ENCODE measurements at places on chromosomes 7 and 10.
A peak's percentile ranks its signal among the peaks of the same experiment; 100 is the strongest.

GRCh38 chr10:59177031-59177797, 771 bp downstream of the PHYHIPL start:
- DNase-seq: no peak

DNA sequence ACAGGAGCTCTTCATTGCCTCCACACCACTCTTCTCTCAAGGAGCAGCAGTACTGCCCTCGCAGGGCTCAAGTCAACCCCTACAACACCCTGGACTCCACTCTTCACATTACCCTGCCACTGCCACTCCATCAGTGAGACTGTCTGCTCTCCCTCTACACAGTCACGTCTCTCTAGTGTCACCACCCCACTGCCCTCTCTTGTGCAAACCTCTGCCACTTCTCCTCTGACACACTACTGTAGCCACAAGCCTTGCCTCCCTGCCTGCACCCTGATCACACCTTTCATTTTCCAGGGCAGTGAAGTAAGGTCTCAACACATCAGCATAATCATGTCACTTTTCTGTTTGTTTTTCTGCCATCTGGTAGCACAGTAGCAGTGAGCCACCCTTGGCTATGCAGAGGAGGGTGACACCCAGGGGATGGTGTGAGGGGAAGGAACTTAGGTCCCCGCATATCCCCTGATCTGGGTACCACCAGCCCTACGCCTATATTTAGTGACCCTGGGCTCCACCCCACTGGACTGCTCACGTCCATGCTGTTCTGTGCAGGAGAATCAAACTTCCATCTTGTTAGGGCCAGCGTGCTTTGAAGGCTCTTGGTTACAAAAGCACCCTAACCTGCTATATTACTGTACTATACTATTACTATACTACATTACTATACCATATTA, 1.6 kb downstream of the C10orf143 start:
- no peak for DNase-seq

DNA sequence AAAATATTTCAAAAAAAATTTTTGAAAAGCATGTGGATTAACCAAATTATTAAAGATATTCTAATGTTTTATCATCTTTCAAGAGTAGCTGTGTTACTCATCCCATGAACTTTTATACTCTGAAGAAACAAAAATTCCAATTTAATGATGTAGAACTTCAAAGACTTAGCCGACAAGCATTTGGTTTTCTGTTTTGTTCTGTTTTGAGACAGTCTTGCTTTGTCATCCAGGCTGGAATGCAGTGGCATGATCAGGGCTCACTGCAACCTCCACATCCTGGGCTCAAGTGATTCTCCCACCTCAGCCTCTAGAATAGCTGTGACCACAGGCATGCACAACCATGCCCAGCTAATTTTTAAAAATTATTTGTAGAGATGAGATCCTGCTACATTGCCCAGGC, 17.8 kb upstream of the LCOR start:
- DNase-seq: no peak

GRCh38 chr10:16907687-16908086, 90.5 kb upstream of the RSU1 start:
- no peak for DNase-seq

DNA sequence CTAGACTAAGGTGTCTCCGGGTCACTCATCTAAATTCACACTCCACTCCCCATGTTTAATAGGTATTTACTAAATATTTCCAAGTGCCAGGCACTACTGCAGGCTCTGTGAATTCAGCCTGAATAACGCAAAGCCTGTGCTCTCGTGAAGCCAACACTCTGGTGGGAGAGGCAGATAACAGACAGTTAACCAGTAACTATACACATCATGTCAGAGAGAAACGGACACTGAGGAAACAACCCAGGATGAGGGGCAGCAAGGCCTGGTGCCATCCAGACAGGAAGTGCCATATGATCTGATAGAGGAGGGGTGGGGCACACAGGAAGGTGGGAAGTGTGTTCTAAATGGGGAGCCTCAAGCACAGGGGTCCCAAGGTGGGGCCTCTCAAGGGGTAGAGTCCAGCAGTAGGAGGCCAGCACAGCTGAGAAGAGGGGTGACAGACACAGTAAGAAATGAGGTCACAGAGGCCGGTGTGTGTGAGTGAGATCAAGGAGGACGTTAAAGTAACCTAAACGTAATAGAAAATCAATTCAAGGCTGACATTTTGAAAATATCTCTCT, 85.3 kb downstream of the LARP4B start:
- DNase-seq: no peak

DNA sequence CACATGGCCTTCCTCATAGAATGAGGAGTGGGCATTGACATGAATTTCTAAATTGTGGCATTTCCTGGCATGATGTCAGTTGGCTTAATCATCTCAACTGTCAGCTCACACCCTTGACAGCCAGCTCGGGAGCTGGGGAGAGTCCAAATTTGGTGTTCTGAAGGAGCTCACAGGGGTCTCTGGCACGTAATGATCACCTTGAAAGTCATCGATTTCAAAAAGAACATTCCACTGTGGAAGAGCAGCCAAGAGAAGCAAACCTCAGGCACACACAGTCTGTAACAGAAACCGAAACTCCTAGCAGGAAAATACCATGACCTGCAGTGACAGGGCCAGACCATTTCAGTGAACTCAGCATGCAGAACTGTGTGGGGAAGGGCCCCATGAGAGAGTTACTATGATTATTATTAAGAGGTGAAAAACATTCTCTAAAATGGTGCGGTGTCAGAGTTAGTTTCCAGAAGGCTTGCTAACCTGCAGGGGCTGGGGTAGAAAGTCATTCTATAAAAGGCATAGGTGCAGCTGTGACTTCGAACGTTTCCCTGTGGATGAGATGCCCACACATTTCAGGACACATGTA, 26.4 kb upstream of the KLF6 start:
- DNase-seq: no peak

GRCh38 chr10:43212043-43212721, 54.7 kb downstream of the RASGEF1A start:
- no peak for DNase-seq

DNA sequence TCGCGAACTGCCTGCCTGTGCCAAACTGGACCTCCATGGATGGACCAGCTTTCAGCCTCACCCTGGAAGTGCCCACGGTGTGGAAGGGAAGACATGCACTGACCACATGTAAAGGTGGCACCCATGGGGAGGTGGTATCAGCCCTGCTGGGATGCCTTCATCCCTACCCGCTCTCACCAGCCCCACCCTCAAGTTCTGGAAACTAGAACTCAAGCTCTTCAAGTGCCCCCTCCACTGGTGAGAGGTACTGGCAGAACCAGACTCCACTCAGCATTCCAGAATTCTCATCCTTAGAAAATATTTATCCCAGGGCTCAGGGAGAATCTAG, 5.9 kb downstream of the ZNF488 start:
- no peak for DNase-seq

DNA sequence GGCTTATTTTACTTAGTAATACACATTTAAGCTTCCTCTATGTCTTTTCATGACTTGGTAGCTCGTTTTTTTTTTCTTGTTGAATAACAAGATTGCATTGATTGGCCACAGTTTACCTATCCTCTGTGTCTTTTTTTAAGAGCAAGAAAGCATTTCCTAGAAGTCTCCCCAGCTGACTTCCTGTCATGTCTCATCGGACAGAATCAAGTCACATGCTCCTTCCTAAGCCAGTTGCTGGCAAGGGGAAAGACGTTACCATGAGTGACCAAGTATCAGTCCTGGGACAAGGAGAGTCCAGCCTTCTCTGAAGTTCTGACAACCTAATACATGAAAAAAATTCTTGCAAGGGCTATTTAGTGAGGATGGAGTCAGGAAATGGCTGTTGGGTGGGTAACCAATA, 24.9 kb upstream of the SFRP5 start:
- DNase-seq: no peak

DNA sequence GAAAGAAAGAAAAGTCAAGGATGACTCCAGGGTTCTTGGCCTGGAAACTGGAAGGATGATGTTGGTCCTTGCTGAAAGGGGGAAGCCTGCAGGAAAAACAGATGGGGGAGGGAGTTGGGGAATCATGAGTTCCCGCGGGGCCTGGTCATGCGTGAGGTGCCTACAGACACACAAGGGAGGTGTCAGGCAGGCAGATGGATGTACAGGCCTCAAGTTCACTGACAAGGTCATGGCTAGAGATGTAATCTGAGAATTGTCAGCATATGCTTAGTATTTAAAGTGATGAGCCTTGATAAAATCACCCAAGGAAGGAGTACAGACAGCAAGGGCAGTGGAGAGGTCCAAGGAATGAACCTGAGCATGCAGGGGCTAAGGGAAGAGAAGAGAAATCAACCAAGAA, 46.8 kb downstream of the DLG5 start:
- no peak for DNase-seq

- DNase-seq: no peak
Observed at GRCh38 chr10:17381502-17382142, 72.8 kb downstream of the ST8SIA6 start.

DNA sequence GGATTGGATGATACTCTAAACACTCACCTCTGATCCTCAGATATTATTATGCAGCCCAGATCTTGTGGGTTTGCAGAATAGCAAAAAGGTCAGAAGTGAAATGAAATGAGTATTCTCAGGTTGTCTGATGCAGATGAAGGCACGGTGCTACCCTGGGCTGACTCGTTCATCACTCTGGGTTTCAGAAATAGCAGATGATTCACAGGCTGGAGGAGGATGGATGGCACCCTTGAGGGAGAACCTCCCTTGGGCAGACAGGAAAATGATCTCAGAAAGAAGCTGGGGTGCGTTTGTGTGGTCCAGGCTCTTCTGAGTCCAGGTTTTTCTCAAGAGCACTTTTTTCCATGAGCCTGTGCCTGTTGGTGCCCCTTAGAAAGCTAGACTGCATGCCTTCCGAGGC, 515.8 kb upstream of the MKI67 start:
- no peak for DNase-seq

DNA sequence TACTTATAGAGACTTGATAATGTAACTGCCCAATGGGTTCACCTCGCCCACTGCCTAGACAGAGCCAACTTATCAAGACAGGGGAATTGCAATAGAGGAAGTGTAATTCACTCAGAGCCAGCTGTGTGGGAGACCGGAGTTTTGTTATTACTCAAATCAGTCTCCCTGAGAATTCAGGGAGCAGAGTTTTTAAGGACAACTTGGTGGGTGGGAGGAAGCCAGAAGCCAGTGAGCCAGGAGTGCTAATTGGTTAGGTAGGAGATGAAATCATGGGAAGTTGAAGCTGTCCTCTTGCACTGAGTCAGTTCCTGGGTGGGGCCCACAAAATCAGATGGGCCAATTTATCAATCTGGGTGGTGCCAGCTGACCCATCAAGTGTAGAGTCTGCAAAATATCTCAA, 20.1 kb upstream of the C7orf33 start:
- no peak for DNase-seq

DNA sequence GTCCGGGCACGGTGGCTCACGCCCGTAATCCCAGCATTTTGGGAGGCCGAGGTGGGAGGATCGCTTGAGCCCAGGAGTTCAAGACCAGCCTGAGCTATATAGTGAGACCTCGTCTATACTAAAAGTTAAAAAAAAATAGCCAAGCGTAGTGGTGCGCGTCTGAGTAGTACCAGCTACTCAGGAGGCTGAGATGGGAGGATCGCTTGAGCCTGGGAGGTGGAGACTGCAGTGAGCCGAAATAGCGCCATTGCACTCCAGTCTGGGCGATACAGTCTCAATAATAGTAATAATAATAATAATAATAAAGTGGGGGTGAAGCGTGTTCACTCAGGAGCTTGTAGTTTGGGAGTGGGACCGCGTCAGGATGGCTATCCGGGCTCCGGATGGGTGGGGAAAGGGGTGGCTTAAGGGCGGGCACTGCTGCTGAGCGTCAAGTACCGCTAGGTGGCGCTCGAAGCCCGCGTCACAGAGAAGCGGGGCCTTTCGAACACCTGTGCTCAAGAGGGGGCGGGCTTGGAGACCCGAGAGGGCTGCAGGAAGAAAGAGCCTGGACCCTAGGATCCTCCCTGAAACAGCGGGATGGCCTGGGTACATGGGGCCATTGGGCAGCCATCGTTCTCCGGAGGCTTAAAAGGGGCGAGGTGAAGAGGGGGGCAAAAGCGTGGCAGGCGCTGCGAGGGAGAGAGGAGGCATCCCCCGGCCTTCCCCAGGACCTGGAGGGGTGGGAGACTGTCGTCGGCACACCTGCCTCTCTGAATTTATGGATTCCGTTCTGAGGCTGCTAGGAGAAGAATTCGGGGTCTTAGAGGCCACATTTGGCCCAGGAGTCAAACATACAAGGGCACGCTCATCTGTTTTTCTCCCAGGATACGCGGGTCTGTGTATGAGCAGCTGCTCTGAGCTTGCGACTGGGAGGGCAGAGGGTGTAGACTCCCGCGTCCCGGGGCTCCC, 14.5 kb downstream of the LBX1 start:
- peak; percentile 70 for DNase-seq

DNA sequence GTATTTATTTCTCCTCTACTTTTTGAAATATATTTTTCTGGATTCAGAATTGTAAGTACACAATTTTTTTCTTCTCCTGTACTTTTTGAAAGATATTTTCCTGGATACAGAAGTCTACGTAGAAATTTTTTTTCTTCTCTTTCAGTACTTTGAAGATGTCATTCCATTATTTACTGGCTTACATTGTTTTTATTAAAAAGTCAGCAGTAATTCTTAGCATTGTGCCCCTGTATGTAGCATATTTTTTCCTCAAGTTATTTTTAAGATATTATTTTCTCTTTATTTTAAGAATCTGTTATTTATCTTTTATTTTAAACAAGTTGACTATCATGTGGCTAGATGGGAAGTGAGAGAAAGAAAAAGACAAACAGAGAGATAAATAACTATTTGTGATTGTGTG, 119.0 kb upstream of the NPSR1 start:
- DNase-seq: no peak

- DNase-seq: no peak
Observed at GRCh38 chr10:129500617-129501339, 33.7 kb downstream of the MGMT start.

- no peak for DNase-seq
Observed at GRCh38 chr7:74344786-74345185, 55.6 kb downstream of the CLIP2 start.

- no peak for DNase-seq
Observed at GRCh38 chr10:86786368-86786767, 29.9 kb downstream of the BMPR1A start.

- DNase-seq: no peak
Observed at GRCh38 chr10:72956001-72956400, 1.4 kb upstream of the PLA2G12B start.

DNA sequence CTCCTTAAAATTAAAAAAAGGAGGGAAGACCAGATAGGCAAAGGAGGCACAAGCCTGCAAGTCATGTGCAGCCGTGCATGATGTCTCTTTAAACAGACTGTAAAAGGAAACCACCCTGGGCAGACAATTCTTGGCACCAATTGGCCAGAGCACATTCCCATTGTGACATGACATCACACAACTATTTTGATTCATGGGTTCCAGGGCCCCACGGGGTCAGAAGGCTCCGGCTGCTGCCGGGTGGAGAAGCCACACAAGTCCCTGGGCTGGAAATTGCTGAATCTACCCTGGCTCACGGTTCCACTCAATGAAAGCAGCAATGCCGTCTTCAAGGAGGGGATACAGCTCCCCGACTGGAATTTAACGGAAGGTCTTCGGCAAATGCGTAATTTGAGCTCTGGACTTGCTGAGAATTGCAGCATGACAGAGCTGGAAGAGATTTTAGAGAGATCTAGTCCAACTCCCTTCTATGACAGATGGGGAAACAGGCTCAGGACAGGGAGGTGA, 140.5 kb downstream of the PRKAG2 start:
- no peak for DNase-seq
